Endodermal cell (in vitro differentiated cells): ENCODE measurements at places on chromosomes 2 and 18. TPM values are rescaled to one million over a fixed set of nuclear protein-coding genes. Genes with fewer than 3 reads are reported as not detected.

GRCh38 chr18:28063271-28063761 lies 113.6 kb downstream of the CDH2 start:
- H3K27me3 ChIP-seq = no peaks in the 10 kb centered on the region
- peaks cover 61% of the 10 kb centered on the region for H3K36me3 ChIP-seq
- peaks cover 19% of the 10 kb centered on the region for H3K4me1 ChIP-seq
- peak overlapping the region; percentile 83 for H3K4me3 ChIP-seq
- H3K27ac ChIP-seq = peak overlapping the region; percentile 52

GRCh38 chr18:36843784-36844183 lies 14.9 kb downstream of the KIAA1328 start:
- no peak overlapping the region for H3K4me3 ChIP-seq
- no peaks in the 10 kb centered on the region for H3K27me3 ChIP-seq
- no peak overlapping the region for H3K27ac ChIP-seq
- DNase-seq = no peak
- no peaks in the 10 kb centered on the region for H3K36me3 ChIP-seq

GRCh38 chr2:12498704-12499103 lies 218.0 kb upstream of the TRIB2 start:
- no peak for DNase-seq
- H3K27ac ChIP-seq = no peak overlapping the region
- H3K4me1 ChIP-seq = no peaks in the 10 kb centered on the region
- no peak overlapping the region for H3K4me3 ChIP-seq

- H3K4me1 ChIP-seq = no peaks in the 10 kb centered on the region
- no peaks in the 10 kb centered on the region for H3K36me3 ChIP-seq
- DNase-seq = peak; percentile 84
- H3K27ac ChIP-seq = no peak overlapping the region
- no peaks in the 10 kb centered on the region for H3K27me3 ChIP-seq
These were observed 111.3 kb downstream of the ESCO1 start for GRCh38 chr18:21489119-21489750.

DNA sequence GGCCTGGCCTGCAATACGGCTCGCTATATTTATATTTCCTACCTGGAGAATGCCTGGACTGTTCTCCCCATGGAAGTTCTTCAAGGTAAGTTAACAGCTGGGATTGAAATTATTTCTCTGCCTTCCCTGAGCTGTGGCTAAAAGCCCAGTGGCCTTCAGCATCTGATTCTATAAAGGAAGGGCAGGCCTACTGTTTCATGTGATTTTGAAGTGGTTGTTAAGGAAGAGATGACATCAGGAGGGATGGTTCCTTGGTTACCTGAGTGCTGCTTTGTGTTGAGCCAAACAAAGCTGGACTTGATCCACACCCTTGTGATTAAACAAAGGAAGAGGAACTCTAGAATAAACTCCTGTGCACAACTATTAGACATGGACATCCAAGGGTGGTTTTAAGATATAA lies 61.6 kb downstream of the MFSD6 start:
- no peak for DNase-seq
- H3K4me3 ChIP-seq = no peak overlapping the region

GRCh38 chr2:207328944-207329386 lies 163.2 kb upstream of the KLF7 start:
- no peak overlapping the region for H3K4me3 ChIP-seq
- no peak overlapping the region for H3K27ac ChIP-seq
- H3K27me3 ChIP-seq = no peaks in the 10 kb centered on the region
- no peaks in the 10 kb centered on the region for H3K4me1 ChIP-seq

GRCh38 chr2:221571551-221572218 lies 419 bp downstream of the EPHA4 start:
- peaks cover 6% of the 10 kb centered on the region for H3K4me1 ChIP-seq
- DNase-seq = peak; percentile 81
- H3K36me3 ChIP-seq = peaks cover 10% of the 10 kb centered on the region
- no peaks in the 10 kb centered on the region for H3K27me3 ChIP-seq
- H3K27ac ChIP-seq = peak overlapping the region; percentile 62
- peak overlapping the region; percentile 97 for H3K4me3 ChIP-seq

DNA sequence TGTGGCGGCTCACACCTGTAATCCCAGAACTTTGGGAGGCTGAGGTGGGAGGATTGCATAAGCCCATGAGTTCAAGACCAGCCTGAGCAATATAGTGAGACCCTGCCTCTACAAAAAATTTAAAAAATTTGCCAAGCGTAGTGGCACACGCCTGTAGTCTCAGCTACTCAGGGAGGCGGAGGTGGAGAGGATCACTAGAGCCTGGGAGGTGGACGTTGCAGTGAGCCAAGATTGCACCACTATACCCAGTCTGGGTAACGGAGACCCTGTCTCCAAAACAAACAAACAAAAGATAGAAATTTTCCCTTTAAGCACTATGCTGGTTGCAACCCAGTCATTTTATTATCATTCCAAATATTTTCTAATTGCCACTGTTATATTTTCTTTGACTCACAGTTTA lies 32.3 kb downstream of the NPHP1 start:
- no peak overlapping the region for H3K4me3 ChIP-seq
- no peak for DNase-seq
- H3K27ac ChIP-seq = no peak overlapping the region
- H3K27me3 ChIP-seq = no peaks in the 10 kb centered on the region
- H3K36me3 ChIP-seq = no peaks in the 10 kb centered on the region

GRCh38 chr18:24055878-24056277 lies 41.3 kb downstream of the TTC39C start:
- peaks cover 5% of the 10 kb centered on the region for H3K4me1 ChIP-seq
- H3K27me3 ChIP-seq = no peaks in the 10 kb centered on the region
- no peak overlapping the region for H3K27ac ChIP-seq
- no peaks in the 10 kb centered on the region for H3K36me3 ChIP-seq
- H3K4me3 ChIP-seq = no peak overlapping the region

- no peak overlapping the region for H3K4me3 ChIP-seq
- no peak overlapping the region for H3K27ac ChIP-seq
- no peaks in the 10 kb centered on the region for H3K36me3 ChIP-seq
- peaks cover 10% of the 10 kb centered on the region for H3K27me3 ChIP-seq
These were observed 1.2 kb upstream of the TNS1 start for GRCh38 chr2:218003981-218004419.

DNA sequence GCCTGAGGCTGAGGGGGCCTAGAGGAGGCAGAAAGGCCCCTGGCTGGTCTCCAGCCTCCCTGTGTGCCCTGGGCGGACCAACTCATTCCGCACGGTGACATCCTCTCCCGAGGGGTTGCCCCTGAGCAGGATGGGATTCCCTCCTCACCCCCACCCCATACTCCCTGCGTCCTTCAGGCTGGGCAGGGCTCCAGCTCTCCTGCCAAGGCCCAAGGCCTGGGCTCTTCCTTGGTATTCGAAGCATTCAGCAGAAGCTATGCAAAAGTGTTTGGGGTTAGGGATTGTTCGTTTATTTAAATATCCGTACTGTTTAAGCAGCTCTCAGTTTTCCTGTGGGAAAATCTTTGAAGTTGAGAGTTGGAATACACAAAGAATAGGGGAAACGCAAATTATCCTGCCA lies 113.1 kb upstream of the RAB12 start:
- no peaks in the 10 kb centered on the region for H3K36me3 ChIP-seq
- H3K4me1 ChIP-seq = no peaks in the 10 kb centered on the region
- no peak overlapping the region for H3K4me3 ChIP-seq
- H3K27me3 ChIP-seq = no peaks in the 10 kb centered on the region

- no peaks in the 10 kb centered on the region for H3K36me3 ChIP-seq
- DNase-seq = no peak
- no peak overlapping the region for H3K27ac ChIP-seq
- no peaks in the 10 kb centered on the region for H3K4me1 ChIP-seq
These were observed 47.9 kb upstream of the RAB12 start for GRCh38 chr18:8561123-8561910.

DNA sequence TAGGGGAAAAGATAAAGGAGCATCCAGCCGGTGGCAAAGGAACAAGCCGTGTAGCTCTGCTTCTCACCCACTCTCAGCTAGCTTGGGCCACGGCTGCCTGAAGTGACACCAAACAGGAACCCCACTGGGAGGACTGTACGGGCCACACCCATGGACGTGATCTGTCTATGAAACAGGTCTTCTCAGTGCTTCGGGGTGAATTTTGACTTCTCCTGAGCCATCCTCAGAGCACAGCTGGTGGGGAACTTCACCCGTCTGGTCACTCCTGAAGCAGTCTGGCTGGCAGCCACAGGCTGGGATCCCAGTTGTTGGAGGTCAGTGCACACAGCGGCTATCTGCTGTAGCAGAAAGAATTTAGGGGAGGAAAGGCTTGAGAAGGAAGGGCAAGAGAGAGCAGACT lies 223.8 kb downstream of the FAM210A start:
- H3K27ac ChIP-seq = peak overlapping the region; percentile 98
- H3K27me3 ChIP-seq = no peaks in the 10 kb centered on the region
- DNase-seq = no peak
- no peaks in the 10 kb centered on the region for H3K36me3 ChIP-seq
- H3K4me1 ChIP-seq = peaks cover 8% of the 10 kb centered on the region

- peak within 1 kb of the TSS; percentile 47 for H3K27ac ChIP-seq
- H3K4me1 ChIP-seq = no peaks in the 10 kb centered on the region
These were observed at the start of gene MC4R for GRCh38 chr18:60372596-60372995. MC4R (minus strand) TSS chr18:60372775; CDS start chr18:60372349, 426 bp downstream.

- H3K4me1 ChIP-seq = peaks cover 14% of the 10 kb centered on the region
- H3K36me3 ChIP-seq = no peaks in the 10 kb centered on the region
- H3K4me3 ChIP-seq = no peak overlapping the region
- peak; percentile 50 for DNase-seq
These were observed 133.7 kb upstream of the HNRNPA3 start for GRCh38 chr2:177078855-177079254.

DNA sequence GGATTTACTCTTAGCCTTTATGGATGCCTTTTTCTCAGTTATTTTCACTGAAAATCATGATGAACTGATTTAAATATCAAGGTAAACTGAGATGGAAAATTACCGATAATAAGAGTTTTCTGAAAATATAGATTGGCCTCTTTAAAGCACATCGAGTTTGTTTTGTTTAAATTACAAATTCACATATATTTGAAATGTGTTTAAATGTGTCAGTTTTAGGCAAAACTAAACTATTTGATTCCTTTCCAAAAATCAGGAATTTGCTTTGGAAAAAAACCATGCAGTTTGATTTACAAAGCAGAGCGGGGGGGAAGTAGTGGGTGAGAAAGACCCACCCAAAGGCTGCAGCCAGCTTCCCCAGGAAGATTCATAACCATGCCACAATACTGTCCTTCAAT lies 52.0 kb upstream of the EML4 start:
- H3K27me3 ChIP-seq = no peaks in the 10 kb centered on the region
- H3K36me3 ChIP-seq = no peaks in the 10 kb centered on the region
- H3K27ac ChIP-seq = no peak overlapping the region
- no peak for DNase-seq
- H3K4me1 ChIP-seq = peaks cover 4% of the 10 kb centered on the region

DNA sequence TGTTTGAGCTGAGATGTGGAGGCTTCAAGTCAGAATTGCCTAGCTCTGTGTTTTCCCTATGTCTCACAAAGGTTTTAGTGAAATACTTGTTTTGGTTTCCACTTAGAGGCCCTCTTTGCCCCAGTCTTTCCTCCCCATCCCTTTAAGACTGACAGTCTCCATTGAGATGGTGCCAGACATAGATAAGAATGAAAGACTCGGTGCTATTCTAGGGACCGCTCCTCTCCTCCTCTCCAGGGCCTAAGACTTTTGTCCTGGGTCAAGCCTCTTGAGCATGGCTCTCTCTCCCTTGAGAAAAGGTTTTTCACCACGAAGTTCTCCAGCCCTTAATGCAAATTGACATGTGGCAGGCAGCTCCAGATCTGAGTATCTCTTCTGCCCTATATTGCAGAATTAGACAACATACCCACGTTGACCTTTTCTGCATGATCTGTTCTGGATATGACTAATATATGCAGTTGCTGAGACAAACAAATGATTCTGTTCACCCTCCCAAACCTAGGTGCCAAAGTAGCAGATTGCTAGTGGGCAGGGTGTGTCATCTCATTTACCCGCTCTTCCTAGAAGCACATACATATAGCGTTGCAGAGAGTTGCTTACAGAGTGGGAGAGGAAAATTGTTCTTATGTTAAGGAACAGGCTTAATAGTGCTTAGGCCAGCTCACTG lies 47.5 kb upstream of the ACSL3 start:
- DNase-seq = no peak
- H3K4me1 ChIP-seq = no peaks in the 10 kb centered on the region
- no peak overlapping the region for H3K4me3 ChIP-seq

The SP100 gene
- total RNA-seq = 0.36 and 0.70 TPM in 2 replicates
